ENCODE measurements at places on chromosomes 2 and 18.

DNA sequence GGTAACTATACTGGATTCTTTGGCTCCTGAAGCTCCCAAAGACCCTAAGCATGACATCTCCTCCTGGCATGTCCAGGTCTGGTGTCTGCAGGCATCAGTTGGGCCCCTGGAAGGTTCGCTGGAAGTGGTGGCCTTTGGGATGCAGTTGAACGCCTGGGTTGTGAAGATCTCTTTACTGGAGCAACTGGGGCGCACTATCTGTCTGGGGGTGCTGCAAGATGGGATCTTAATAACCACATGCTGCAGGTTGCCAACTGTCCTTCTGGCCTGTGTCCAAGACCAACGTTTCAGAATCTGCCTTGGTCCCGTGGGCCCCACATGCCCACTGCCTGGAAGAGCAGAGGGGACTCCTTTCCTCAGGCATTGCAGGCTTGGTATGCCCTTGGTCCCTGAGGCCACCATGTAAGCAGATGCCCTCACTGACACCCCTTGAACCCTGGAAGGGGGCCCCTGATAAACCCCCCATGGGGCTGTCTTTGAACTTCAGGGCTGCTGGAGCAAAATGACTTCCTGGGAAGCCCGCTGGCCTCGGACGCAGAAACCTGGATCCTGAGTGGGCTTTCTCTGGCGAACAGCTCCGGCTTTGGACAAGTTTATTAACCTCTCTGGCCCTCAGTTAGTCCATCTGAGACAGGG, 101.9 kb downstream of the TWIST2 start:
- DNase-seq = no peak

DNA sequence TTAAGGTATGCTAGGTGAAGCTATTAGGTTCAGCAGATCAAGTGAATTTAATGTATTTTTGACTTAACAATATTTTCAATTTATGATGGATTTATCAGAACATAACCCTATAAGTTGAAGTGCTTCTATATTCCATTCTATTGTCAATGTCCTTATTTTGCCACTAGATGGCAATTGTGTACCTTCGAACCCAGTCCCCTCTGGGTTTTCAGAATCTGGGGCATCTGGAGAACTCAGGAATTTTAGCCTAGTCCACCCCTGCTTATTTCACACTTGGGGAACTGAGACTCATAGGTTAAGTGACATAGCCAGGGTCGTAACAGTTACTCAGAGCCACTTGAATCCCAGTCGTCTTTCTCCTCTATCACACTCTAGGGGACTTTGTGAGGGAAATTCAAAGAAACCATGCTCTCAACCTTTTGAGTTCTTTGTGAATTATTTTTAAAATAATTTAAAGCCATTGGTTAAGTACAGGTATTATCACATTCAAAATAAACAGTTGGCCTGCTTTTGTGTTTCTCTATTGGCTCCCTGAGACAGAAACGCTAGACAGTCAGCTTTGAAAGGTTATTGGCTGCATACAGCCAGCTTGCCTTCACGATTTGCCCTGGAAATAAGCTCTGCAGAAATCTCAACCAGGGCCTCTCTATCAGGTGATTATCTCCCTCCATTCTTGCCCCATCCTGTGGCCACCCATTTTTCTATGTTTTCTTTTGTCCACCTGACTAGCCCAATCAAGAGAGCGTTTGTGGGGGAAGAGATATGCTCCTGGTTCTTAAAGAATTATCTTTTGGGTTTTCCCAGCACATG, 145.0 kb downstream of the TTC27 start:
- DNase-seq = no peak

DNA sequence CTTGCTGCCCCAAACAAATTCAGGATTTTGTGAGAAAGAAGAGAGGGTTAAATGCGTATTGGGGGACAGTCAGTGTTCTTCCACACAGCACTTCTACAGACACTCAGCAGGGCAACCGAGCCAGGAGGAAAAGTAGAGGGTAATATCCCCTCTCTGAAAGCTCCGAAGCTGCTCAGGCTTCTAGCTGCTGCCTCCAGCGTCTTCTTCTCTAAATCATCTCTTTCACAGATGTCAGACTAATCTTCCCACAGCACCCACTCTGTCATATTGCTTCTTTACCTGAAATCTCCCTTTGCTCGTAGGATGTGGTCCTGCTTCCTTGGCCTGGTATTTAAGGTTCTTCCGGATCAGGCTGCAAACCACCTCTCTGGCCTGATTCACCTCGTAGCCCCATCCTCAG, 117.6 kb upstream of the HAAO start:
- DNase-seq = no peak

DNA sequence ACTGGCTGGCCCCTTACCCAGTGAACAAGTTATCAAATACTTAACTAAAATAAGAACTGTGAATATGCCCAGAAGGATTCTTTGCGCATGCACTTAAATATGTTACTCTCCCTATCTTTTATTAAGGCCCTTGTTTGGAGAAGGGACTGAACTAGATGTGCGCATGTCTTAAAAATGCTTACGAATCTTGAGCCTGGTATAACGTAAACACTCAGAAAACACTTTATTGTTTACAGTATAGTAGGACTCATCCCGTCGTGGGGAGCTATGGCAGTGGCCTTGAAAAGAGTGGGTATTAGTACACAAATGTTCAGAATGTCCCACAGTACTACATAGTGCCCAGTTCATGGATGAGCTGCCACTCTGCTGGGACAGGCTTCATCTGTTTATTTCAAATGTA, 75.9 kb upstream of the MAP4K3 start:
- no peak for DNase-seq

GRCh38 chr2:70706026-70706795, 61.8 kb downstream of the ADD2 start:
- no peak for DNase-seq

DNA sequence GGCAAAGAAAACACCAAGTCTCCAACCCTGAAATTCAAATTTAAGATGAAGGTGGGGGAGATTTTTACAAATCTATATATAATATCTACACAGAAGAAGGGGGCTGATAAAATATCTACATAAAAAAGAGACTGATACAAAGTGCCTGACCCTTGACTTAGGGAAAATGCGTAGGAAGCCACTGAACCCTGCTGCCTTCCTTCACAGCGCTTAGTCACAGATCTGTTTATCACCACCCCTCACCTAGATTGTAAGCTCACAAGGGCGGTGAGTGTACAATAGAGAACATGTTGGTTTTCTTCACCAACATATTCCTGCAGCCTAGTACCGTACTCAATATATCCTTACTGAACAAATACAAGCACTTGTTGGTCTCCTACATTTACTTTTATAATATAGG, 54.3 kb downstream of the NOL10 start:
- DNase-seq = no peak

- DNase-seq = no peak
Observed at GRCh38 chr2:227853765-227854271, 17.6 kb upstream of the DAW1 start.

GRCh38 chr18:23825978-23826405, 136.7 kb downstream of the LAMA3 start:
- DNase-seq = no peak

Data from stimulated activated CD4-positive, alpha-beta T cell treated with anti-CD3 and anti-CD28 coated beads, Interleukin-15, amount 100 ng/mL, for 48 hours (primary cell).